NCI-H2081 (cell line): ENCODE measurements at places on chromosomes 1 and 21.
A peak's percentile ranks its signal among the peaks of the same experiment; 100 is the strongest.

DNA sequence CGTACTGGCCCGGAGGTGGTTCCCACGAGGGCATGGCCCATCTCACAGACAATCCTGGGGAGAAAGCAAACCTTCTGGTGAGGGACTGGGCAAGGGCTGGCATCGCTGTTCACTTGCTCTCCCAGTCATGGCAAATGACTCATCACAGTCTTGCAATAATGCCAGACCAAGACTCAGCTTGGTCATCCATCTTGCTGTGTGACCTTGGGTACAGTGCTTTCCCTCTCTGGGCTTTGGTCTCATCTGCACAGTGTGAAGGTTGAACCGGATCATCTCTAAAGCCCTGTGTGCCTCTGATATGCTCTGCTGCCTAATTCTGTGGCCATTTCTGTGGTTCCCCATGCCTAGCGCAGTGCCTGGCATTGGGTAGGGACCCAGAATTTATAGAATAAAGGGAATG is 143.6 kb upstream of the CD34 start:
- no peak for DNase-seq

- no peak for DNase-seq
These were observed 11.0 kb downstream of the TRPM2 start for GRCh38 chr21:44364151-44365053.

DNA sequence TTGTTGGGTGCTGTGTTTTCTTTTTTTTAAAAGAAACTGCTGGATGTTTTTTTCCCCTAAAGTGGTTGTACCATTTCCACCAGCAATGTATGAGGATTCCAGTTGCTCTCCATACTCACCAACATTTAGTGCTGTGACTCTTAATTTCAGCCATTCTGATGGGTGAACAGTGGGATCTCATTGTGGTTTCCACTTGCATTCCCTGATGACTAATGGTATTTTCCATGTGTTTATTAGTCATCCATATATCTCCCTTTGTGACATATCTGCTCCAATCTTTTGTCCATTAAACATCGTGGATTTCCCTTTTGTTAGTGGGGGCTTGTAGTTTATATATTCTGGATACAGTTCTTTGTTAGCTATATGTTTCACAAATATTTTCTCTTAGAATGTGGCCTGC is 206.0 kb downstream of the CAMTA1 start:
- no peak for DNase-seq

- DNase-seq: no peak
These were observed 1.9 kb downstream of the TTF2 start for GRCh38 chr1:117061986-117062415.

DNA sequence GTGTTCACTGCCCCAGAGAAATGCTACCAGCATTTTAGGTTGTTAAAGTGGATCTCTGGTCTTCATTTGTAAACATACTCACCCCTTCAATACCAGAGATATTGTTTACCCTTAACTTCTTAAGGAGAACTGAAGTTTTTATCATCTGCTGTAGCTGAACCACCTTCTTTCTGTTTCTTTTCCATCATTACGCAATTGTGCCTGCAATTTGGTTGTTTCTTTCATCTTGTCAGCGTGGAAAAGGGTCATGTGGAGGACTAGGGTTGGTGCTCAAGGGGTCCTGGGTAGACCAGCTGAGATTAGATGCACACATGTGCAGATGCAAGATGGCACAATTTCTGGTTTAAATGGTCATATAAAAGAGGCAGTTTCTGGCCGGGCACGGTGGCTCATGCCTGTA is 23.0 kb downstream of the GART start:
- no peak for DNase-seq

- DNase-seq: no peak
These were observed 56.1 kb downstream of the KCTD3 start for GRCh38 chr1:215623162-215623561.

DNA sequence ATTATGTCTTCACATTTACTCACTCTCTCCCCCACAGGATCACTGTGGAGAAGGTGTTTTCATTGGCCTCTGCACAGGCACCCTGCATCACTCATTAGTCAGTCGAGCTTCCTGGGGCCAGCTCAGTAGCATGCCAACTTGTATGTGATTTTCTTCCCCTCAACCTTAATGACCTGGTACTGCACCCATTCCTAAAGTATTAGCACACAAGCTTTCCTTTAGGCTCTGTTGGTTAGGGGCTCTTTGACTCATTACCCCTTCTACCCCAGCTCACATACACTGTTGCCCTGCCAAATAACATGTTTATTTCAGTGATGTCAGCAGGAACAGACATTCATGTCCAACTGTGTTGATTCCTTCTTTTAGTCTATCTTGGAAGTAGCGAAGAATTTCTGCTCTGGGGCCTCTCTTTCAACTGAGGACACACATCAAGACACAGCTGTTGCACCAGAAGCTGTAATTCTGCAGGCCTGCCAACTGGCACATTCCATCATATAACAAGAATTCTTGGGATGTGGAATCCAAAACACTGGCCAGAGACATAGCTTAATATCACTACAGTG is 603.5 kb upstream of the ADAMTS5 start:
- no peak for DNase-seq

DNA sequence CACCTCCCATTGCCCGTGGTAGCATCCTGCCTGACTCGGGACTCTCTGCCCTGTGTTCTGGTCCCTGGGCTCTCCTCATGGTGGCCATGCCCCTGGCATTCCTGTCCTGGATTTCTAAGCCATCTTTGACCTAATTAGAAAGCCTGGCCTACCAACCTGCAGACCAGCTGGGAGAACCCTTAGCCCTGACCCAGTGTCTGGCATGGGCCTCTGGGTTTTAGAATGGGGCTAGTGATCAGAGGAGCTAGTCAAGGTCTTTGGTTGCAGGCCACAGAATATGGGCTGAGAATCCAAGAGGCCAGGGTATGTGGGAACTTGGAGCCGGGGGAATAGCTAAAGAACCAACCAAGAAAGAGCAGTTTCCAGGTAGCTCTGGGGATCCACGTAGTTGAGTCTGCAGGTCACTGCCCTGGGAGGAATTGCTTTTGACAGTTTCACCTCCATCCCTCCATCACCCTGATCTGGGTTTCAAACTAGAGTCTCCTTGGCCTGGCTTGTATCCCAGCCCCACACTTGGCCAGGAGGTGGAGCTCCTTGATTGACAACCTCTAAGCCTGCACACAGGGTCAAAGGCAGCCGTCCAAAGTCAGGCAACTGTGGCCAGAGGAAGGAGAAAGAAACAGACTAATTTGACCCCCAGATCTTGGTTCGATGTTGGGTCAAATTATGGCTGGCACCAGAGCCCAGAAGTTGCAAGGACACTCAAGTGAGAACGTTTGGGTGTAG is 54.7 kb upstream of the ABCG1 start:
- DNase-seq: peak; percentile 25

GRCh38 chr1:27638805-27639204 is 3.8 kb upstream of the FGR start:
- DNase-seq: no peak

- peak; percentile 31 for DNase-seq
These were observed 229.5 kb downstream of the TOMM20 start for GRCh38 chr1:234899041-234899729.

GRCh38 chr1:230459465-230459864 is 33.3 kb upstream of the PGBD5 start:
- DNase-seq: no peak

DNA sequence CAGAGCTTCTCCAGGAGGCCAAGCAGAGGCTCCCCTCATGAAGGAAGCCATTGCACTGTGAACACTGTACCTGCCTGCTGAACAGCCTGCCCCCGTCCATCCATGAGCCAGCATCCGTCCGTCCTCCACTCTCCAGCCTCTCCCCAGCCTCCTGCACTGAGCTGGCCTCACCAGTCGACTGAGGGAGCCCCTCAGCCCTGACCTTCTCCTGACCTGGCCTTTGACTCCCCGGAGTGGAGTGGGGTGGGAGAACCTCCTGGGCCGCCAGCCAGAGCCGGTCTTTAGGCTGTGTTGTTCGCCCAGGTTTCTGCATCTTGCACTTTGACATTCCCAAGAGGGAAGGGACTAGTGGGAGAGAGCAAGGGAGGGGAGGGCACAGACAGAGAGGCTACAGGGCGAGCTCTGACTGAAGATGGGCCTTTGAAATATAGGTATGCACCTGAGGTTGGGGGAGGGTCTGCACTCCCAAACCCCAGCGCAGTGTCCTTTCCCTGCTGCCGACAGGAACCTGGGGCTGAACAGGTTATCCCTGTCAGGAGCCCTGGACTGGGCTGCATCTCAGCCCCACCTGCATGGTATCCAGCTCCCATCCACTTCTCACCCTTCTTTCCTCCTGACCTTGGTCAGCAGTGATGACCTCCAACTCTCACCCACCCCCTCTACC is 19.1 kb downstream of the CSF1 start:
- no peak for DNase-seq

GRCh38 chr1:25566730-25567341 is 23.4 kb downstream of the LDLRAP1 start:
- no peak for DNase-seq

DNA sequence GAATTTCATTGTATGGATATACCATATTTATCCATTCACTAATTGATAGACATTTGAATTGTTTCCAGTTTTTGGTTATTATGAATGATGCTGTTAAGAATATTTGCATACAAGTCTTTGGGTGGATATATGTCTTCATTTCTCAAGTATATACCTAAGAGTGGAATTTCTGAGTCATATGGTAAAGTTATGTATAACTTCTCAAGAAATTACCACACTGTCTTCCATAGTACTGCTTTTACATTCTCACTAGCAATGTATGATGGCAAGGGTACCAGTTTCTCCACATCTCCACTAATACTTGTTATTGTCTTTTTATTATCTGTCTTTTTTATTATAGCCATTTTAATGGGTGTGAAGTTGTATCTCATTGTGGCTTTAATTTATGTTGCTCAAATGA is 74.6 kb upstream of the TENT5C start:
- no peak for DNase-seq

DNA sequence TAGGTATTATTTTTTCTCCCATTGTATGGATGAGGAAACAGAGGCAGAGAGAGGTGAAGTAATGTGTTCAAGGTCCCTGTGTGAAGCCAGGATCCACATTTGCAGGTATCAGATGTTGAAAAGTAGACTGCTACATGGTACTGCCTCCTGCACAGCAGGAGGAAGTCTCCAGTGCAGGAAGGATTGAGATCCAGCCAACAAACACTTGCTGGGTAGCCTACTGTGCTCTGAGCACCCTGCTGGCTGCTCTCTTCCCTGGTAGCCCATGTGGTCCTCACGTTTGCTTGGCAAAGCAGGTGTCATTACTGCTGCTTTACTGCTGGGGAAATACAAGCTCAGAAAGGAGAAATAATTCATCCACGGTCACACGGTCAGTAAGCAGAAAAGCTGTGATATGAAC is 21.3 kb upstream of the GRIK3 start:
- peak; percentile 66 for DNase-seq
